ENCODE measurements at places on chromosomes 3 and 15.
A peak's percentile ranks its signal among the peaks of the same experiment; 100 is the strongest.

GRCh38 chr15:62109982-62110851 is 43.4 kb downstream of the C2CD4A start:
- DNase-seq = no peak

DNA sequence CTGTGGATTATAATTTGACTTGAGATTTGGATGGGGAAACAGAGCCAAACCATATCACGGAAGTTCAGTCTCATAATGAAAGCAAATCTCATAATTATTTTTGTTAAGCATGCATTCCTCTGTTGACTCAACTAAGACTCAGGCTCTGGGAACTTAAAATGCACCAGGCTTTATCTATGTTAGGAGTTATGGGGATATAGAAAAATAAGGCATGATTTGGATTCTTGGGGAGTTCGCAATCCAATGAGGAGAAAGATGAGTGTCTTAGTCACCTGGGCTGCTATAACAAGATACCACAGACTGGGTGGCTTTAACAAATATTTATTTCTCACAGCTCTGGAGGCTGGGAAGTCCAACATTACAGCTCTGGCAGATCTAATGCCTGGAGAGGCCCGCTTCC is 89.4 kb upstream of the TJP1 start:
- DNase-seq = no peak

DNA sequence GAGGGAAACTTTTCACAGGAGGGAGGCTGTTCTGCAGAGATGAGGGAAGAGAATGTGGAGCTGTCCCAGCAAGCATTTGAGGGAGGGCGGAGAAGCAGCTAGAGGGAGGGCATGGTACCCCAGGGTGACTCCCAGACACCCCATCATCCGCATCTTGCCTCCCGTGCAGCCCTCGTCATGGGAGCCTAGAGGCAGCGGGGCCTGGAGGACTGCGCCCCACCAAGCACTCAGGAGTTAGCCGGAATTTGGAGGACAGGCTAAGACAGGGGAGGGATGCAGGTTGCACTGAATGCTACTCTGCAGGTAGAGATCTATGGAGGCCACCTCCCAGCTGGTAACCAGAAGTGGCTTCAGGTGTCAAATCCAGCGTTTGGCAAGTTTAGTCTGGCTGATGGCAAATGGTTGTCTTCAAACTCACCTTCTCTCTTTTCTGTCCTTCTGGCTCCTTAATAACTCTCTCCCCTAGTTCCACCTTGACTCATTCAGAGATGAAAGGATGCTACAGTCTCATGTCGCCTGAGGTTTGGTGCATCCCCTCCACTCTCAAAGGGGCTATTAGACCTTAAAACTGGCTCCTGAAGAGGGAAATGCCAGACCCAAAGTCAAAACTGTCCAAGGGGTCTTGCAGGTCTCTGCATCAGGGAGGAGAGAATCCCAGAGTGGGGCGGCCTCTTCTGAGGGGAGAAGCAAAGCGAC is 155.9 kb upstream of the TLE3 start:
- no peak for DNase-seq

- no peak for DNase-seq
Measured at GRCh38 chr3:113620091-113620490, 76.4 kb downstream of the USF3 start.

DNA sequence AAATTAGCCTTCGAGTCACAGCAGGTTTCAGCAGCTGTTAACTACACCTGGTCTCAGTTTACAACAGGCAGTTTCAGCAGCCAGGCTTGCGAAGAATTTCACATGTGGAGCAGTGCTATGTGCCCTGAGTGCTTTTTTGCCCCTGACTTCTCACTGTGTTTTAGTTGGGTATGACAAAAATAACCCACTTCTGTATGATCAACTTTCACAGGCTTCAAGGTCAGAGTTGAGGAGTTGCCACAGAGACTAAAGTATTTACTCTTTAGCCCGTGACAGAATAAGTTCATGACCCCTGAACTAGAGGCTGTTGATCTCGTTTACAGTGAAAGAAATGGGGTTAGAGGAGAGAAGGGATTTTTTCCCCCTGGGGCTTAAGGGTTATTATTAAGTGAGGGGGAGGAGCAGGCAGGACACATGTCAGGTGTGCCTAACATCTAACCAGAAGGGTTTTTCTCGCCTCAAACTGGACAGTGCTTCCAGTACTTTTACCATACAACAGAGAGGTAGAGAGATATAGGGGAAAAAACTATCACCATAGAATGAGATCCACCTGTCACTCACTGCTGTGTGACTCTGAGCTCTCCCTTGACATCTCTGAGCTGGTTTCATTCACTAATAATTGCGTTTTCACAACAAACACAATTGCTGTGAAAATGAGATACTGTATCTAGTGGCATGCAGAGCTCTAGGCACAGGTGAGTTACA is 14.0 kb upstream of the TOPBP1 start:
- DNase-seq = no peak

- DNase-seq = no peak
Measured at GRCh38 chr15:62269504-62269903, 104.4 kb upstream of the C2CD4B start.

DNA sequence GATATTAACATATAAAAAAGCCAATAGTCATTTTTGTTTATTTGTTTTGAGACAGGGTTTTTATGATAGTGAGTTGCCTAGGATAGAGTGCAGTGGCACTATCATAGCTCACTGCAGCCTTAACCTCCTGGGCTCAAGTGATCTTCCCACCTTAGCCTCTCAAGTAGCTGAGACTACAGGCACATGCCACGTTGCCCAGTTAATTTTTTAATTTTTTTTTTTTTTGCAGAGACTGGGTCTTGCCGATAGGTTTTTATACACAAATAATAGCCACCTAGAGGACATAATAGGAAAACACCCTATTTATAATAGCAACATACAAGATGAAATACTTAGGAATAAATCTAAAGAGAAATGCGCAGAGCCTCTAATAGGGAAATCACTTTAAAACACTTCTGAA is 13.3 kb downstream of the EIF3J start:
- no peak for DNase-seq

DNA sequence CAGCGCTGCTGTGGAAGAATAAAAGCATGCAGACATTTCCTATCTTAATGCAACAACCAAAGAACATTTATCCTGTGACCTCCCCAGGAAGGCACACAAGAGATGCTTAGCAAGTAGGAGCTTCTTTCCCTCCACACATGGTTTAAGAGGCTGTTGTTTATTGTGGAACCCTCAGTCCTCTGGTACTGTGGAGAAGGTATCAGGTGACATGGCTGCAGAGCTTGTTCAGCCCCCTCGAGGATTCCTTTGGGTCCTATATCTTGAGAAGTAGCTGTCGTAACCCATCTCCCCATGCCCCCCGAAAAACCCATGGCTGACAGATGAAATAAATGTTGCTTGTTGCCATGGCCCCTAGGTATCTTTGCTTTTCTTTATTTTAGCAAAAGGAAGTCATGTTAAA is 20.3 kb upstream of the ETV5 start:
- DNase-seq = no peak

DNA sequence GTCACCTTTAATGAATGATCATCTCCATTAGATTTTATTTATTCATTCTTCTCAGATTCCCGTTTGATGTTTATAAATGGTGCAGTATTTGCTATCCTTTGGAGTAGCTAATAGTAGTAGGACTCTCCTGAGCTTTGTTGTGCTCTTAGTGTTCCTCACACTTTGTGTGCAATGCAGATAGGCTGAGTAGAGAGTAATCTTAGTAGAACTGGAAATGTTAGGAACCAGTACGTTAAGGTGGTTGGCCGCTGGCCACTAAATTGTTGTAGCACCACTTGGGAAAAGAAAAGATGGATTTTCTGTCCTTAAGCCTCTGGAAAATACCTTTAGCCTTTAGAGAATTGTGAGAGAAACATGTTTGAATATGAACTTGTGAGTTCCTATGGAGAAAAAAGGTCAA is 19.9 kb upstream of the EBLN2 start:
- DNase-seq = no peak

DNA sequence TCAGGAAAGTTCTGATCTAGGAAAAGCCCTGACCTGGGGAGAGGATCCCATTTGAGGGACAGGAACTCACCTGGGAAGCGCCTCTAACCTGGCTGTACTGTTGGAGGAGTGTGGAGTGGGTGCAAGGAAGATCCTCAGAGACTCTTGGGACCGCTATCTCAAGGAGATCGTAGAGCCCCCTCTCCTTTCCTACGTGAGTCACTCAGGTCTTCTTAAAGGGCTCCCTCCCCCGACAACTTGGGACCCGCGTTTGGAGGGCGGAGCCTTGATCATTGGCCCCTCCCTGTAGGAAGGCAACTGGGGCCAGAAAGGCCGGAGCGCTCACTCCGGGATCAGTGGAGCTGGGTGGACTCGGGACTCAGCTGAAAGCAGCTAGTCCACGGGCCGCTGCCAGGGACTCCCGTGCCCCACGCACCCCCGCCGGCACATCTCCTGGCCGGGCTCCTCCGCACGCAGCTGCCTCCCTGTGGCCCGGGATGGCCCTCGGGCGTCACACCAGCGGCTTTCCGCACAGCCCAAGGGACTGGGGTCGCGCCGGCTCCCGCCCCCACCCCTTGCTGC is 520 bp downstream of the SLC26A6 start:
- DNase-seq = peak; percentile 59

GRCh38 chr3:71430941-71431552 is 152.5 kb downstream of the FOXP1 start:
- DNase-seq = no peak
